Temporal lobe (tissue), 4 donors: ENCODE measurements at places on chromosomes 16 and 17. TPM values are rescaled to one million over a fixed set of nuclear protein-coding genes. Genes with fewer than 3 reads are reported as not detected.

SPN gene
- 0.25 TPM for total RNA-seq

NPW gene
- 0.25 TPM for total RNA-seq

KRTAP4-2 gene
- total RNA-seq, result not detected

TP53TG3F gene
- not detected for total RNA-seq
